Fibroblast of lung (primary cell): ENCODE measurements at places on chromosomes 2 and 18. TPM values are rescaled to one million over a fixed set of nuclear protein-coding genes. Genes with fewer than 3 reads are reported as not detected.
A peak's percentile ranks its signal among the peaks of the same experiment; 100 is the strongest.

DNA sequence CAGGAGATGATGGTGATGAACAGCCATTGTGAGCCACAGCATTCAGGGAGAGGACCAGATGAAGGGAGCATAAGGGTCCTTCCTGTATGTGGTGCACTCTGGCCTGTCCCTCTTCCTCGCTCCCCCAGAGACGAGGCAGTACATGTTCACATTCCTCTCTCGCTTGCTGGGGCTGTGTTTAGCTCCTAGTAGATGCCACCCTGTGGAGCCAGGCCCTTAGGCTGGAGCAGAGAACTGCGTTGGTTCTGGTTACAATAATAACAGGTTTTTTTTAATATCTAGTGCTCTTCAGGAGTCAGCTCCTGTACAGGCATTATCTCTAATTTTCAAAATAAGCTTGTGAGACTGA lies 171.1 kb upstream of the MYT1L start:
- no peaks in the 10 kb centered on the region for H3K36me3 ChIP-seq
- no peak overlapping the region for H3K27ac ChIP-seq
- H3K4me3 ChIP-seq = no peak overlapping the region

GRCh38 chr18:35463050-35463449 lies 34.7 kb downstream of the INO80C start:
- DNase-seq = no peak
- no peaks in the 10 kb centered on the region for H3K27me3 ChIP-seq
- no peak overlapping the region for H3K27ac ChIP-seq
- peaks cover 7% of the 10 kb centered on the region for H3K4me1 ChIP-seq

- H3K4me1 ChIP-seq = no peaks in the 10 kb centered on the region
- H3K4me3 ChIP-seq = no peak overlapping the region
- no peak for DNase-seq
- H3K27ac ChIP-seq = no peak overlapping the region
These were observed 103.3 kb upstream of the OSR1 start for GRCh38 chr2:19461504-19462255.

- peak overlapping the region; percentile 94 for H3K27ac ChIP-seq
- H3K4me1 ChIP-seq = peaks cover 9% of the 10 kb centered on the region
- peaks cover 3% of the 10 kb centered on the region for H3K36me3 ChIP-seq
- H3K4me3 ChIP-seq = peak overlapping the region; percentile 99
- peak; percentile 38 for DNase-seq
These were observed 463 bp downstream of the HS1BP3 start for GRCh38 chr2:20650393-20650876.

- H3K4me1 ChIP-seq = no peaks in the 10 kb centered on the region
- H3K36me3 ChIP-seq = no peaks in the 10 kb centered on the region
- H3K4me3 ChIP-seq = no peak overlapping the region
- DNase-seq = no peak
- no peak overlapping the region for H3K27ac ChIP-seq
- no peaks in the 10 kb centered on the region for H3K27me3 ChIP-seq
These were observed 102.2 kb downstream of the SOS1 start for GRCh38 chr2:39018638-39019037.

Gene KIF1A
- total RNA-seq = not detected in 2 replicates

Gene GPAT2
- total RNA-seq = 2.8 and 3.9 TPM in 2 replicates
